ENCODE measurements at places on chromosomes 1 and 21.

- DNase-seq: no peak
Observed at GRCh38 chr1:175472464-175472863, 270.9 kb downstream of the TNR start.

DNA sequence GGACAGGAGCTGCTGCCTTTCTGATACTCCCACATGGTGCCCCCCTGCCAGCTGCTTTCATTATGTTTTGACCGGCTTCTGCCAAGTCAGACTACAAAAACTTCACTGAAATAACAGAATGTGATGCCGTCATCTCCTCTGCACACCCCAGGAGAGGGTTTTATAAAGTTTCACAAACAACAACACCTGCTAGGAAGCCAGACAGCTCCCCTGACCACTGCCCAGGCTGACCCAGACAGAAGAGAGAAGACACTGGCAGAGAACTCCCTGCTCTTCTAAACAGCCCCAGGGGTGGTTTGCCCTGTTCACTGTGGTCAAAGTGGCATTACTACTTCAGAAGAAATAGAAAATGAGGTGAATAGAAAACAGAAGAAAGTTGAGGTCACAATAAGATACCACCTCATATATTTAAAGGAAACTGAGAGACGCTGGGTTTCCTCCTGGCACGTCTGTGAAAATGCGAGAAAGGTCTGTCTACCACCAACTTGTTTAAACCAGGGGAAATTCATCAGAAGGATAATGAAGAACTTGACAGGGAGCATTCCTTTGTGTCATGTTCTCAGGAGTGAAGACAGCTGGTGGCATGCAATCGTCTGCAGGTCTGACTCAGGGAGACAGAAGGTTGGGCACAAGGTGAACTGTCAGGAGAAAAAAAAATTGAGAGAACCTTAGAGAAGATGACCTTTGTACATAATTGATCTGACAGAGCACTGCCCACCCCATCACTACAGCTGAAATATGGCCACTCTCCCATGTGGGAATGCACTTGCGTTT lies 119.0 kb upstream of the NFIA start:
- no peak for DNase-seq

- DNase-seq: no peak
Observed at GRCh38 chr1:26627954-26628353, 67.9 kb upstream of the ARID1A start.

- peak; percentile 82 for DNase-seq
Observed at GRCh38 chr1:43558346-43558841, 27.7 kb downstream of the PTPRF start.

DNA sequence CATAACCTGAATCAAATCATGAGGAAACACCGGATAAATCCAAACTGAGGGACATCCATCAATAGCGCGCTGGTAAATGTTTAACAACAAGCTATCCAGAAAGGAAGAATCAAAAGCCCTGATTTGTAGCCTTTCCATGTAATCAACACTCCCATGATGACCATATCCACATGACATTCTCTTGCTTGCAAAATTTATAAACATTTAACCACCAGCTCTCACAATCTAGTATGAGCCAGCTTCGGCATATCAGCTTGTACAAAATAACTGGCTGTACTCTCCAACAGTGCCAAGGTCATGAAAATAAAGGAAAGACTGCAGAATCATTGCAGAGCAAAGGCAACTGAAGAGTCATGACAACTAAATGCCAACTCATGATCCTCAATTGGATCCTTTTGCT lies 15.7 kb downstream of the HSD11B1 start:
- no peak for DNase-seq

DNA sequence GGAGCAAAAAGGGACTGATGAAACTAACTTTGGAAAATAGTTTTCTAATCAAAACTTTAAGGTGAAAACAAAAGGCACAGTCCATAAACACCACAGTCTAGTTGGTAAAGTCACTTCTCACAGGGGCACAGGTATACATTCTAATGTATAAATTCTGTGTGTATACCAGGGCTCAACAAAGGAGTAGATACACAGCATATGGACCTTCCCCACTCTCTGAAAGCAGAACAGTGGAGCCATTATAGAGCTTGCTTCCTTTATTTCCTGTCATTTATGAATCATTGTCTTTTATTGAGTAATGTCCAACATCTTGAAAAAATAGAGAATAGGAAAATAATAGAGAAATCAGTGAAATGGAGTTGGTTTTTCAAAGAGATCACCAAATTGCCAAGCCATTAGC lies 746.5 kb upstream of the CHRM3 start:
- DNase-seq: no peak

DNA sequence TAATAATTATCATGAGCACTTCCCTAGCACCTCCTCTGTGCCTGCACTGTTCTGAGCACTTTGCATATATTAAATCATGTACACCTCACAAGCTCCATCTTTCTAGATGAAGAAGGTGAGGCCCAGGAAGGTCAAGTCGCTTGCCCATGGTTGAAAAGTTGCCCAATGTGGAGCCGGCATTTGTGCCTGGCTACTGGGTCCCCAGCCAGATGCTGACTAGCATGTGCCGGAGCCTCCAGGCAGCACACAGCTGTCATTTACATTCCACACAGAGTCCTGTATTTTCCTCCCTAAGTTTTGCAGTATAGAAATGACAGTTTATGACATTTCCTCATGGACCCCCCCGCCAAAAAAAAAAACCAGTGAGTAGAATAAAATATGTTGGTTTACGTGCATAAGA lies 94.3 kb downstream of the BCAR3 start:
- DNase-seq: no peak

DNA sequence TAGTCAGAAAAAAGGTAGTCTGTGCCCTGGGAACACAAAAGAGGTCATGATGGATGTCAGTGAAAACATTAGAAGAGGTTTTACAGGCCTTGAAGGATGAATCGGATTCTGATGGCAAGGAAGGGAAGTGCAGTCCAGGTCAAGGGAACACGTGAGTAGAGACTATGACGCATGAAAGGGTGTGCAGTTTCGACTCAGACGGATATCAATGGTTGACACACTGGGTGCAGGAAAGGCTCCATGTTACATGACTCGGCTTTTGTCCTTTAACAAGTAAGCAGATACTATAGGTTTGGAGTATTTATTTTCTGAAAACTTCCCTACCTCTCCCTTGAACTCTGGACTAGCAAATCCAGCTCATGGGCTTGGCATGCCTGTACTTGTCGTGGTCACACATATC lies 55.3 kb downstream of the SEC16B start:
- DNase-seq: no peak

DNA sequence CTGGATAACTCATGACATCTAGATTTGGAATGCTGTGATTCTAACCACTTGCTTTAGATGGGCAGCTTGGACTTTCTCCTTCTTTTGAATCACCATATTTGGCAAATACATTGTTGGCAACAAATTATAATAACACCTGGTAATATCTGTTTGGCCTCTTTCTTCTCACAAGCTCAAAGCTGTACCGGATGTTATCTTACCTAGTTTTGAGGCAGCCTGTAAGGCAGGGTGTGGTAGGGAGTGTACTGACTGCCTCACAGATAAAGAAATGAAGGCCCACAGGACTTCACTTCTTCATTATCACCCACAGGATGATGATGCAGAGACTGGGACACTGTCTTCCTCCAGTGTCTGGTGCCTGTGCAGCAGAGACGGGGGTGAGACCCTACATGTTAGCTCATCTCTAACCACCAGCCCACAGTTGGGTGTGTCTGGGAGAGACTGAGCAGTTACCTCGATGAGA lies 28.5 kb downstream of the TUFT1 start:
- no peak for DNase-seq

- no peak for DNase-seq
Observed at GRCh38 chr1:145963265-145964019, 933 bp downstream of the ANKRD34A start.

DNA sequence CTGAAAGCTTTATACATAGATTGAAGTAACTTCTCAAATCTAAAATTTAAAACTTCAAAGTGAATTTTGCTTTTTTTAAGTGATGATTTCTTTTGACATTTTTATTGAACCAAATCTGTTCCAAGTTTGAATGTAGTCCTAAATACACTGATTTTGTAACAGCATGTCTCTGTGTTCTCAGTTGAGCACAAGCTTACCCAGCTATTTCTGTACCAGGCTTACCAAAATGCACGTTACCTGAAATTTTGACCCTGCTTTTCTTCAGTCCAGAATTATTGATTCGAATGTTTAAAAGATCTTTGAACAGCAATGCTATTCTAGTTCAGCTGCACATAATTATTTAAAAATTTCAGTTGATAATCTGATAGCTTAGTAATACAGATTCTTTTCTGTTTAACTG lies 25.6 kb downstream of the AGO4 start:
- no peak for DNase-seq

- no peak for DNase-seq
Observed at GRCh38 chr1:177620636-177621190, 349.1 kb downstream of the SEC16B start.

DNA sequence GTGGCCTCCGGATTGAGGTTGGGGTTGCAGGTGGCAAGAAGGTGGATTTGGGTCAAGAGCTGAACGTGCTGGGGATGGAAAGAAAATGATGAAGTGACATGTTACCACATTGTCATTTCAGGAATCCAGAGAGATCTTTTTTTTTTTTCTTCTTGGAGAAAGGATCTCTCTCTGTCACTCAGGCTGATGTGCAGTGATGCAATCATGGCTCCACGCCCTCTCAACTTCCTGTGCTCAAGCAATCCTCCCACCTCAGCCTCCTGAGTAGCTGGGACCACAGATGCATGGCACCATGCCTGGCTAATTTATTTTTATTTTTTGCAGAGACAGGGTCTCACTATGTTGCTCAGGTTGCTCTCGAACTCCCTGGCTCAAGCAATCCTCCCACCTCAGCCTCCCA lies 80.6 kb downstream of the GON4L start:
- no peak for DNase-seq

GRCh38 chr1:186793582-186793927 lies 35.2 kb upstream of the PLA2G4A start:
- no peak for DNase-seq

- DNase-seq: peak; percentile 78
Observed at GRCh38 chr1:205375835-205376545, 19.3 kb upstream of the KLHDC8A start.

DNA sequence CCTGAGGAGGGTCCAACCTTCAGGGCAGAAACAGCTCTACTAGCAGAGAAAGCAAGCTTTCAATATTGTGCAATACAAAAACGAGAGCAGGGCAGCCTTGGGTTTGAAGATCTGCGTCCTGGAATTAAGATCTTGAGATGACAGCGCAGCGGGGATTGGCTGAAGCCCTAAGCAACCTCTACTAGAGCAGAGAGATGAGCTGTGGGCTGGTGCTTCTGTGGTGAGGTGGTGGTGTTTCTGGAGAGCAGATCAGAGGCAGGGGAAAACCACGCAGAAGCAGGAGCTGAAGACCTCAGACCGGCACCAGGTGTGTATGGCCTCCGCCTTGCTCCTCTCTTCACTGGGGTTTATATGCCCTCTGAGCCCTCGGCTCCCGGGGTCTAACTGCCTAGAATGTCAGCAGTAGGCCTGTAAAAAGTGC lies 12.5 kb downstream of the TRAF3IP3 start:
- DNase-seq: no peak

DNA sequence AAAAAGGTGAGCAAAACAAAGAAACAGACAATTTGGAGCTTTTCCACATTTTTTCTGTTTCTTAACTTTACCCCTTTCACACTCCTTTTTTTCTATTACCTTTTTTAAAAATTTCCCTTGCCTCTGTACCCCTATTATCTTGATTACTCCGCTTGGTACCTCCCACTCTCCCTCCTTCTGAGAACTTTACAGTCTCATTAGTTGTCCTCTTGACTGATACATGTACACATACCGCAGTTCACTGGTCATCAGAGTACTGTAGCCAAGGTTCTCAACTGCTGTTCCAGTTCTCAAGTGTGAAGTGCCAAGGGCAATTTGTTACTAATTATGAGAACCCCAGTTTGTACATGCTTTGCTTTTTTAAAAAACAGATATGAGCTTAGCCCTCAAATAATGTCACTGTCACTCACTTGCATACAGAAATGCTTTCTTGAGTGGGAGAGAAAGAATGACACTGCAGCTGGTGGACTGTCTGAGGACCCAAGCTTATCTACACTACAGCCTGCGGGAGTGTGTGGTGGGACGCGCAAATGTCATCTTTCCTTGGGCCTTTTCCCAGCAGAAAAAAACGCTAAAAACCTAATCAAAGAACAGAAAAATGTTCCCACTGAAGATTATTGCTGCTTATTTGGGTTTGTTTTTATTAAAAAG lies 160.8 kb downstream of the DISP1 start:
- no peak for DNase-seq

DNA sequence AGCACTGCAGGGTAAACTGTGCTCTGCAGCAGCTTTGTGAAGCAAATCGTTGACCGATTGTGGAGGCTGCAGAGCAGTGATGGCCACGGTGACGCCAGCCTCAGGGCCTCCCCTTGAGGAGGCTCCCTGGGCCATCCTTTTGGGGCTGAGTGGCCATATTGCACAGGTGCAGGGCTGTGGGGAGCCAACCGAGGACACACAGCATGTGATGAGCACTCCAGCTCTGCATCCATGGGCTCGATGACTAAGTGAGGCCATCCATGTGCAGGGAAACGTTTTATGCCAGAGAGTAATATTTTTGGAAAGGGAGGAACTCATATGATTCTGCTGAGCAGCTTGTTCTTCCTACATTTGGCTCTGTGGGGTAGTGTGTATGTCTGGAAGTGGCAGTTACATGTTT lies 24.6 kb downstream of the KCNK1 start:
- no peak for DNase-seq

GRCh38 chr1:243742819-243743218 lies 107.2 kb downstream of the AKT3 start:
- DNase-seq: no peak

- no peak for DNase-seq
Observed at GRCh38 chr1:40300651-40301050, 16.4 kb downstream of the COL9A2 start.

DNA sequence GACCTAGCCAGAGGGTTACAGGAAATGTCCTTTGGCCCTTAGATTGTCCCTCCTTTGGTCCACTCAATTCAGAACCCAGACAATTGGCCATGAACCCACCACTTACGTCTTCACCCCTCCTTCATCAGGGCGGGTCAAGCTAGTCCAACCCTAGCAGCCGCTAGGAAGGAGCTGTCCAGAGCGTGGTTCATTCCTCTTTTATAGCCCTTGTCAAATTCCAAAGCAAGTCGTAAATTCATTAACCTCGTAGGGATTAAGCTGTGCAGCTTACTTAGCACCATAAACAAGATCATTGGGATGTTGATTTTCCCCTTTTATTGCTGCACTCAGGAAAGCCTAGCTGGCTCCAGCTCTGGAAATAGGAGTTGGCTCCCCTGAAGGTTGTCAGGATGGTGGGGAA lies 90.1 kb downstream of the TMEM53 start:
- no peak for DNase-seq

DNA sequence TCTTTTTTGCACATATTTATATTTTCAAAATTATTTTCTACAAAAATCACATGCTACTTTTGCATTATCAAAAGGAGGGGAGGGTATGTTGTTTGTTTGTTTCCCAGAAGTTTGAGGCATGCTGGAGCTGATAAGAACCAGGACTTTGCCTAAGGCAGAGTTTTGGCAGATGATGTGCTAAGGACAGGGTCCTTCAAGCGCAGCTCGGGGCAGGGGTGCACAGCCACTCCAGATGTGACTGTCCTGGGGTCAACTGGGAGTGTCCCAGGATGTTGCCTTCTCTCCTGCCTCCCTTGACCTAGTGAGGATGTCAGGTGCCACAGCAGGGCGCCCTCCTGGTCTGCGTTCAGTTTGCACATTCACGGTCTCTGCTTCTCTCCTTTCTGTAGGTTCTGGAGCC lies 42.6 kb upstream of the SRRM1 start:
- DNase-seq: no peak

- DNase-seq: no peak
Observed at GRCh38 chr1:8764293-8764937, 53.0 kb downstream of the RERE start.

GRCh38 chr1:198157847-198158725 lies 1.3 kb downstream of the NEK7 start:
- peak; percentile 47 for DNase-seq
